ENCODE measurements at places on chromosomes 13 and 19. TPM values are rescaled to one million over a fixed set of nuclear protein-coding genes. Genes with fewer than 3 reads are reported as not detected.
A peak's percentile ranks its signal among the peaks of the same experiment; 100 is the strongest.

GRCh38 chr13:25288966-25289365 is 1.7 kb upstream of the MTMR6 start:
- no peak for DNase-seq
- peaks cover 4% of the 10 kb centered on the region for H3K4me1 ChIP-seq
- no peaks in the 10 kb centered on the region for H3K27me3 ChIP-seq
- no peak overlapping the region for H3K27ac ChIP-seq
- no peaks in the 10 kb centered on the region for H3K36me3 ChIP-seq
- no peak overlapping the region for H3K4me3 ChIP-seq

DNA sequence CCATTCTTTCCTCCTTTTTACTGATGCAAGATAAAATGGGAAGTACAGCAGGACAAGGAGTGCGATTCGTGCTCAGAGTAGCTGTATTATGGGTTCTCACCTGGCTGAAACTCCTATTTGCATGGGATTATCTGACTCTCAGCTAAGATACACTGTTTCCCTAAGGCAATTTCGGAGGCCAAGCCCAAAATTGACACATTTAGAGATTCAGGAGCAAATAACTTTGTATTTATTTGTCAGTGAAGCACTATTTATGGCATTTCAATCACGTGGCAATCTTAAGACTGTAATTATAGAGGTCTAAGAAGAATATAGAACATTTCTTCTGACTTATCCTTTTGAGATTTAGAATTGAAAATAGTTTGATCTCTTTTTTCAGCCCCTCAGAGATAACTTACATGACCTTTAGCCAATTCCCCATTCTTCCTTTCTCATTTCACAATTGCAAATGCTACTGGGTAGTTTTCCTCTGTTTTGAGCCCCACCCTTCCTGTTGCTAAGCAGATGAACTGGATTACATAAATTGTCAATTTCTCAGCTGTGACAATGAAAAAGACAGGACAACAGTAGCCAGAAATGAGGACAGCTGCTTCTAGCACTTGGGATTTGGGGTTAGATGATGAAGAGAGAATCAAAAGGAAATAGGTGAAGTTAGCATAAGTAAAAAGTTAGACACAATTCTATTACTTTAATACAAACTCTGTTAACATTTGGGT is 122.7 kb upstream of the FRY start:
- no peak for DNase-seq
- H3K36me3 ChIP-seq: no peaks in the 10 kb centered on the region
- no peaks in the 10 kb centered on the region for H3K27me3 ChIP-seq
- peaks cover 5% of the 10 kb centered on the region for H3K4me1 ChIP-seq

DNA sequence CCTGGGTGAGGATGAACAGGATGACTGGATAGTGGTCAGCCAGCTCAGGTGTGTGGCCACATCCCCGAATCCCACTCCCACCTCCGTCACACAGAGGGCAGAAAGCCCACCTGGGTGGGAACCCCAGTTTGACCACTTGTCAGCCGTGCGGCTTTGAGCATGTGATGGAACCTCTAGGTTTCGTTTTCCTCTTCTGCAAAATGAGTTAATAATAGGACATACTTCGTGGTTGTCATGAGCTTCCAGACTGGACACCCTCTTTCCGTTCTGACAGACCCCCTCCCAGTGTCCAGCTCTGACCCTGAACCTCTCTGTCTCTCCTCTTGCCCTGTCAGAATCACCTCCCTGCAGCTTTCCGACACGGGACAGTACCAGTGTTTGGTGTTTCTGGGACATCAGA is 1.8 kb downstream of the AXL start:
- peak overlapping the region; percentile 97 for H3K4me3 ChIP-seq
- H3K27ac ChIP-seq: peak overlapping the region; percentile 96
- H3K27me3 ChIP-seq: no peaks in the 10 kb centered on the region

The PIH1D1 gene
- total RNA-seq: 69.4 TPM

The ZNF837 gene
- total RNA-seq: 2.3 TPM

The LIN7B gene
- total RNA-seq: 9.7 TPM

GRCh38 chr19:15962319-15962718 is 13.5 kb downstream of the OR10H4 start:
- no peak overlapping the region for H3K27ac ChIP-seq
- no peak for DNase-seq
- no peak overlapping the region for H3K4me3 ChIP-seq
- no peaks in the 10 kb centered on the region for H3K4me1 ChIP-seq

DNA sequence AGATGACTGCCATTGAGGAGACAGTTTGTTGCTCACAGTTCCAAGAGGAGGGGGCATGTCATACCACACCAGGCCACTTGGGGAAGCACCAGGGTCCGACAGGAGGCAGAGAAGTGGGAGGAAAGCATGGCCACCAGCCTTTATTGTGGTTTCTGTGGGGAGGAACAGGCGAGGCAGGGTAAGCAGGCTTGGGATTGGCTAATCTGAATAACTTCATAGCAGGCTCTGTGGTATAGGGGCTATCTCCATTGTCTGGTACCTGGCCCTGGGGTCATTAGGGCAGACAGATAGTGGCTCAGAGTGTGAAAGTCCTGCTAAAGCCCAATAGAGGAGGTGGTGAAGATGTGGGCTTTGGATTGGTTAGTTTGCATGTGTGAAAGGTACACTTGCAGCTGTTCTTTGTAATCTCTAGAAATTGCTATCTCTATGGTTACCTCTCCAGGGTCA is 35.5 kb downstream of the CBY2 start:
- no peaks in the 10 kb centered on the region for H3K36me3 ChIP-seq
- H3K27ac ChIP-seq: no peak overlapping the region
- H3K4me1 ChIP-seq: no peaks in the 10 kb centered on the region
- DNase-seq: no peak
- H3K27me3 ChIP-seq: no peaks in the 10 kb centered on the region

The ADGRE1 gene
- 0.37 TPM for total RNA-seq

Data from ovary (tissue), 10 donors.